ENCODE measurements at places on chromosomes 12 and 14.

DNA sequence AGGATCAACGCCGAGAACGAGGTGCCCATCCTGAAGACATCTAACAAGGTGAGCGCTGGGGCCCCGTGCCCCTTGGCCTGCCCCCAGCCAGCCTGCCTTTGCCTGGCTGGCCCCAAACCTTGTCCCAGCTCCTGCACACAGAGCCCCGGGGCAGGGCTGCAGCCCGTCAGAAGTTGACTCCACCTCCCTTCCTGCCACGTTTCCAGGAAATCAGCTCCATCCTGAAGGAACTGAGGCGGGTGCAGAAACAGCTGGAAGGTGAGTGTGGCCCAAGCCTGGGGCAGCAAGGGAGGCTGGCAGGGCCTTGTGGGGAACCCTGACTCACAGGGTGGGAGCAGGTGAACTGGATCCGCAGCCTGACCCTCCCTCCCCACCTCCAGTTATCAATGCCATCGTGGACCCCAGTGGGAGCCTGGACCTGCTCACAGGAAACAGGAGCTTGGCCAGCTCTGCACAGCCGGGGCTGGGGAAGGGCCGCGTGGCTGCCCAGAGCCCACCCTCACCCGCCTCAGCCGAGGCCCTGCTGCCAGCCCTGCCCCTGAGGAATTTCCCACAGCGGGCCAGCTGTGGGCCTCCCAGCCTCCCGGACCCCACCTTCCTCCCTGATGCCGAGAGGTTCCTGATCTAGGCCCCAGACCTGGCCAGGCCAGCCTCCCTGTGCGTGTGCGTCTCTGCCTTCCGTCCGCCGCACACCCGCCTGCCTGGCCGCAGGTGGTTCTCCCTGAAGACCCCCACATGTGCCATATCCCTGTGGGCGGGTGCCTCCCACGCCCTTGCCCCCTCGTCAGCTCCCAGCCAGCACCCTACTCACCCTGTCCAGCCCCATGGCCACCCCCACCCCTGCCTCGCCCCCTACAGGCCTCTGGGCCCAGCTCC is 29.5 kb downstream of the CEP170B start:
- no peak for DNase-seq

DNA sequence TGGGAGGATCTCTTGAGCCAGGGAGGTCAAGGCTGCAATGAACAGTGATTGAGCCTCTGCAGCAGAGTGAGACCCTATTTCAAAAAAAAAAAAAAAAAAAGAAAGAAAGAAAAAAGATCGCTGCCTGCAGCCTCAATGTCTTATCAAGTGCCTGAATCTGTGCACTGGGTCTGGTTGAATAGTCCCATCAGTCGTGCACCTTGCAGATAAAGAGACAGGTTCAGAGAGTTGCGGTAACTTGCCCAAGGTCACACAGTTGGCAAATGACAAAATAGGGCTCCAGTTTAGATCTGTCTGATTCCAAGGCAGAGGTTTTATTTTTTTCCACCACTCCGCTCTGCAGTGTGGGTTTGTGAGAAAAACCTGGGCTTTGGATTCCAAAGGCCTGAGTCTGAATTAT is 649 bp upstream of the PLA2G1B start:
- no peak for DNase-seq

DNA sequence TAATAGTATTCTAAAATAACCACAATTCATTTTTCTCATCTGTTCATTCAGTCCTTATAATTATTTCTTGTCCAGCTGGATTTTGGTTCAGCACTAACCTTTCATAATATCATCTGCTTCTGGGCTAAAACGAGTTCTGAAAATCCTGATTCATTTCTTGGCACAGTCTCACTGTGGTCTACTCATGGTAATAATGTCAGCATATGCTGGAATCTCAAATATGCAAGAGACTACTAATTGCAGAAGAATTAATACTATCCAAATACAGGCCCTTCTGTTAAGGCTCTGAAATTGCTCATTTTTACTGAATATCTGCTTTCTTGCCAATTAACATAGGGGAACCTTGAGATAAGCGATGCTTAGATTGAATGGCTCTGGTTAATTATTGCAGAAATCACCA is 597.1 kb downstream of the RPL10L start:
- DNase-seq, result no peak

GRCh38 chr12:56408799-56409417 is 40.3 kb downstream of the TIMELESS start:
- DNase-seq, result no peak

DNA sequence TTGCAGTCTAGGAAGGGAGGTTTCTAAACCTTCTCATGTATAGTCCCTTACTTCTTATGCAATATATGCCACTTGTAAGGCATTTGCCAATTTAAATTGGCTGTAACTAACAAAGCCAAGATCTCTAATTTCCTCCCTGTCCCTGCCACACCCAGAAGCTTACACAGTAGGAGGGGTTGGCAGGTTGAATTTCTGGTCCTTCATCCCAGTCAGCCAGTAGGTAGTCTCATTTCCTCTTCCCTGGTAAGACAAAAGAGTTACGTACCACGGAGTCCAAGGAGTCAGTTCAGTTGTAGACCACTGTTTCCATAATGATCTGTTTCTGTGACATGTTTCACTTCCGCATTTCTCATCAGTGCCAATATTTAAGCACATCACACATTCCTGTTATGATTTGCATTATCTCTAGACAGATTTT is 47.0 kb upstream of the PLBD1 start:
- DNase-seq, result no peak

GRCh38 chr14:90547968-90548367 is 151.1 kb downstream of the CALM1 start:
- no peak for DNase-seq

GRCh38 chr14:26261368-26262122 is 336.3 kb downstream of the NOVA1 start:
- no peak for DNase-seq

- no peak for DNase-seq
Observed at GRCh38 chr12:72547573-72547972, 275.4 kb downstream of the TRHDE start.
